ENCODE measurements at places on chromosomes 11 and 22.

- no peak for DNase-seq
Observed at GRCh38 chr11:1968454-1969002, 21.4 kb downstream of the MRPL23 start.

DNA sequence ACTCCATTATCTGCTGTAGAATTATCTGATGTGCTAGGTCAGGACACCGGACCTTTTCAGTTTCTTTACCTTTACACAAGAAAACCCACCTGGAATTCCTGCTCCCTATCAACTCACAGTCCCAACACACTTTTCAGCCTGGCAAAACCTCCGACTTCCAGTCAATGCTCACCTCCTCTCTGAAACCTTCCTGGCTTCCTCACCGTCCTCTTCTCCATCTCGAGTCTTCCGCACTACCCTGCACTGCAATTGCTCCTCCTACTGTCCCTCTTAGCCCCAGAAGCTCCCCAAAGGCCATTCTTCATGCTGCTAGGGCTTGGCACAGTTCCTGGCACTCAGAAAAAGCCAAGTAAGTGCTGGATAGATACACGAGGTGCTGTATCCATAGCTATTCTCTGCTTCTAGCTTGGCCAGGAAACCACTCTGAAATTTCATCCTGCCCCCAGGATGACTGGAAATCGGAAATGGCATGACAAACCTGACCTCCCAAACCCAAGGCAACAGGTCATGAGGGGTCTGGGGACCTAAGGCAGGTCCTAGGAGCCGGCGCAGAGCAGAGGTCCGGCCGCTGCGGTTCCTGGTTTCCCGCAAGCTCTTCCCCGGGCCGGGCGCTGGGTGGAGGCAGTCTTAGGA is 702 bp downstream of the SYN3 start:
- no peak for DNase-seq

DNA sequence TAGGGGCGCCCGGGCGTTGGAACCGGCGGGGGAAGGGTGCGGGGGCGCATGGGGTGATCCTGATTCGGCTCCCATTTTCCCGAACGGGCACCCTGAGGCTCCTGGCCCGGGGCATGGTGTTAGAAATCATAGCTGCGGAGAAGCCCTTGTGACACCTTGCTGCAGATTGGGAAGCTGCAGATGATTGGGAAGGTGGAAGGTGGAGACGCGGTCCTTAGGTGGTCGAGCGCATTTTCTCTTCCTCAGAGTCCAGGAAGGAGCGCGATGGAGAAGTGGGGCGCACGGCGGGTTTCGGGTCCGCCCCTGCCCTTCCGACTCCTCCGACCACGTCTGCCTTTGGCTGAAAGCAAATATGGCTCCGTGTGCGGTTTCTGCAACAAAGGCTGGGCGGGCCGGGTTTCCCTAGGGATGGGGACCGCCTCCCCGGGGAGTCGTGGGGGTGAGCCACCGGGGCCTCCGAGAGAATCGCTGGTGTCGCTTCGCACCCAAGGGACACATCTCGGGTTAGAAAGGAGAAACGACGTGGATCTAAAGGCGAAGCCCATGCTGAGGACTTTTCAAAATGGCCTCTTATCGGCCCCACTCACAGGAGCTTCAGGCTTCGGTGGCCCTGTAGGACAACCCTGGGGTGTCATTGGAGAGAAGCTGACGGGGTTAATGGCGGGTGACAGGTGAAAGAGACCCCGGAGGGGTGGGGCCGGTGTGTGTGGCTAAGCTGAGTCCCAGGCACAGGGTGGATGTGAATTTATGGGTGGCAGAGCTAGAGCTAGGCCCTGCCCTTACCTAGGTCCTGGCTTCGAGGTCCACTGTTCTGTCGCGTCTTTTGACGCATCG is 707 bp upstream of the FTH1 start:
- peak; percentile 23 for DNase-seq

DNA sequence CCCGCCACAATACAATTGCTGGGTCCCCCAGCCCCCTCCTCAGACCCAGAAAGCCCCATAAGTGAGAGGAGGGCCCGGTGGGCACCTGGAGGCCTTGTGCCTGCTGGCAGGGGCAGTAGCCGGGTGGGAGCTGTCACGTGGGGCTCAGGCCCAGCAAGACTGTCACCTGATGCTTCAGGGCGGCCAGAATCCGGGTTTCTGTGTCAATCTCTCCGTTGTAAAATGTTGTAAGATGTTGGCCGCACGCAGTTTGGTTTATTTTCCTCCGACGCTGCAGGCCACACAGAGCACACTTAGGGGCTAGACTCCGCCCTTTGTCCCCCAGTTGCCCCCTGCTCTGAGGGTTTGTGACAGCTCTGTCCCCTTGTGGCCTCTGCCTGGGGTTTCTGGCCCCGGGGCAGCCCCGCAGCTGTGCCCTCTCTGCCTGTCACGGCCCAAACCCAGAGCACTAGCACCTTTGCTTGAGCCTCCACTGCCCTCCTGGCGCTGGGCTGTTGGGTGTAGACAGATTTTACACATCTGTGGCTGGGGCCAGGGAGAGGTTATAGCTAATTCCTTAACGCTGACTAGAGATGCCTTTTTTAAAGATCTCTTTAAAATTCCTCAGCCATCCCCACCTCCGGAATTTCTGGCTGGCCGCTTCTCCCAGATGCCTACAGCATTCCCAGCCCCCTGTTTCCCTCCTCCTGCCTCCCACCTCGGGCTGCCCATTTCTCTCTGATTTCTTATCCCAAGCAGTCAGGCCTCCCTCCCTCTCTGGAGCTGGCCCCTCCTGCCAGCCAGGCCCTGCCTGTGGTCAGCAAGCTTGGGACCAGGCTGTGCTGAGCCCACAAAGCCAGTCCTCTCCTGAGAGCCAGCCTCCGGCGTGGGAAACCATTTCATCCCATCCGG is 3.2 kb upstream of the PRR5 start:
- peak; percentile 96 for DNase-seq

GRCh38 chr11:24944891-24945290 is 448.0 kb downstream of the LUZP2 start:
- no peak for DNase-seq

DNA sequence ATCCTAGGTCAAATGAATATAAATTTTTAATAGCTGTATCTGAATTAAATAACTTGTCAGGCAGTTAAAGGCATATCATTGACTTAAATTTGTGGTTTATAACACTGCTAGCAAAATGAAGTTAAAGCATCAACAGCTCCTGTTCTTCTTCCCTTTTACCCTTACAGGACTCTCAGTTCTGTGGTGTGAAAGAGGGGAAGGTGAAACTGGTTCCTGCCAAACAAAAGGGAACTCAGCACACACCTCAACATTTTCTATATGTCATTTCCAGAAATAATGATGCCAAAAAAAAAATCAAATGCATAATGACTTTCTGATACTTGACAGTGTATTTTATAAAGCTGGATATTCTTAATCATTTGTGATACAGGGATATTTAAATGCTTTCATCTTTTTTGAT is 21.2 kb downstream of the ARL14EP start:
- no peak for DNase-seq

- DNase-seq, result no peak
Observed at GRCh38 chr11:14748090-14748489, 104.5 kb downstream of the PDE3B start.

DNA sequence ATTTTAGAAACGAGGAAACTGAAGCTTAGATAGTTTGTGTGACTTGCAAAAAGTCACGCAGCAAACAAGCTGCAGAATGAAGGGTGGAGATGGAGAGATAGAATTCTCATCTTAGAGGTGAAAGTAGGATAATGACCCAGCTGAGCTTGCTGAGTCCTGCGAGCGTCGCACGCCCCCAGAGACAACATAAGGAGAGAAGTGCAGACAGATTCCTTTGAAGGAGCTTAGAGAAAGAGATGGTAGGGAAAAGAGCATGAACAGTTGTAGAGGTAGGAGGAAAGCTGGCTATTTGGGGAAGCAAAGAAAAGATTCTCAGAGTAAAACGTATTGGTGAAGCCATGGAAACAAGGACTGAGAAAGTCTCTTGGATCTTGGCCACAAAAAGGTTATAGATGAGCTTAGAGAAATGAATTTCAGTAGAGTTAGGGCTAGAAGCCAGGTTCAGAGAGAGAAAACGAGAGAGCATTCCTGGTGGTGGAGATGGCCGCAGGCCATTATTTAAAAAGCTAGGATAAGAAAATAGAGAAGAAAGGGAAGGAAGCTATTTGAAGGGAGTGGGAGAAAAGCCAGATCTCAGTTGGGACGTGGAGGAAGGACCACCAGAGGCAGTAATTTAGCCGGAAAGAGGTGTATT is 44.8 kb downstream of the FAM83F start:
- peak; percentile 60 for DNase-seq

DNA sequence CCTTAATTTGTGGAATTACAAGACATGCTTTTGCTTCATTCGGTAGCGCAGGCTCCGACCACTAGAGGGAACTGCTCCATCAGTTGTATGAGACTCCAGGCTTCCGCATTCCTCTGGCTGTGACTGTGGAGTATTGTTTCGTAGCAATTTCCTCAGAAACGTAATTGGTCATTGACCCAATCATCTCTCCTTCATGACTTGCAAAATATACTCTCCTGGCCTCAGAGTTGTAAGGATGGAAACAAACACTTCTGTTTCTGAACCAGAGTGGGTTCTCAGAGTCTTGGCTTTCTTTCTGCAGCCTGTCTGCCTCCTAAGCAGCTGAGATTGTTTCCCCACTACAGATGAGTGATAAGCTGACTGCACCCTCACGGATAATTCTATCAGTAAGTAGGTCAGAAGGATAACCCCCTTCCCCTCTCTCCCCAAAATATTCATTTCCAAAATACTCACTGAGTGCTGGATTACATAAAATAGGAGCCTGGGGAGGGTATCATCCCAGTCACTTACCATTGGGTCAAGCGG is 146.8 kb upstream of the ZC3H12C start:
- DNase-seq, result peak; percentile 94

DNA sequence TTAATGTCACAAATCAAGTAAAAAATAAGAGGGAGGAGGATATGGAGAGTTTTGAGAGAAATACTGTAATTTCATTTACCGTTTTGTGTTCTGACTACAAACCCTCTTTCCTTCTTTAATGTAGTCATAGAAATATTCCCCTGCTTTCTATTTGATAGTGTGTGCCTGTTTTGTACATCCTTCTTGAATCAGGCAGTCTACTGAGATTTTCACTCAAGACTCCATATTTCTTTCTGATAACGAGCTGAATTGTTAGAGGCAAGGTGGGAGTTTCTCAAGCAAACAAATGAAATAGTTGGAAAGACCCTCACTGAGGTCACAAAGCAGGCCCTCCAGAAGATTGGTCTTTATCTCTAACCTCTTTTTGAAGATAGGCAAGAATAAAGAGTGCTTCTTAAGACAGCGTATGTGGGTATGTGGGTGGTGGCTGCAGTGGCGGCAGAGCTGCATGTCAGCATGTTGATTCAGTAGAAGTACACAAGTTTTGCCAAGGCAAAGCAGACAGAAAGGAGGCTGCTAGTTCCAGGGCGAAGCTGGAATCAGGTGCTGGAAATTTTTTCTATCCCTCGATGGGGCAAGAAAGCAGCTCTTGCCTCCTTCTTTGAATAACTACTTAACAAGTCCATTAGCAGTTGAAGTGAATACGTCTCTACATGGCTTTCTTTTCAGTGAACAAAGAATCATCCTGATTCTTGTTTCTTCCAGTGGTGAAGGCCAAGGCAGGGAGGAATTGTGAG is 164.2 kb downstream of the FAM76B start:
- no peak for DNase-seq

DNA sequence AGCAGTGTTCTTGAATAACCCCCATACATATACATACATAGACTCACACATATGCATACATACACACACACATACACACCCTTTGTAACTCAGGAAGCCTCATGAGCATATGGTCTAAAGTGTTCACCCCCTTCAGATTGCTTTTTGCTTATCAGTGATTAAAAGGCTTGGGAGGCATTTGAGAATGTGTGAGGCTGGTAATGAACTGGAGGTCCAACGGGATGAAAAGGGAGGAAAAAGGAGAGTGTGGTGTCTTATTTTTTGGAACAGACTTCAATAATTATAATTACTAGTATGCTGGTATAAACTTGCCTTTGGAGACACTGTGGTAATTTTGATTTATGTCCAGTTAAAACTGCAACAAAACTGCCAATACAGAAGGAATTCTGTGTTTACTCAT is 124.5 kb downstream of the UVRAG start:
- DNase-seq, result no peak

- DNase-seq, result no peak
Observed at GRCh38 chr11:9947231-9947864, 283.5 kb downstream of the SWAP70 start.

- DNase-seq, result no peak
Observed at GRCh38 chr11:17188675-17189074, 19.1 kb downstream of the PIK3C2A start.

DNA sequence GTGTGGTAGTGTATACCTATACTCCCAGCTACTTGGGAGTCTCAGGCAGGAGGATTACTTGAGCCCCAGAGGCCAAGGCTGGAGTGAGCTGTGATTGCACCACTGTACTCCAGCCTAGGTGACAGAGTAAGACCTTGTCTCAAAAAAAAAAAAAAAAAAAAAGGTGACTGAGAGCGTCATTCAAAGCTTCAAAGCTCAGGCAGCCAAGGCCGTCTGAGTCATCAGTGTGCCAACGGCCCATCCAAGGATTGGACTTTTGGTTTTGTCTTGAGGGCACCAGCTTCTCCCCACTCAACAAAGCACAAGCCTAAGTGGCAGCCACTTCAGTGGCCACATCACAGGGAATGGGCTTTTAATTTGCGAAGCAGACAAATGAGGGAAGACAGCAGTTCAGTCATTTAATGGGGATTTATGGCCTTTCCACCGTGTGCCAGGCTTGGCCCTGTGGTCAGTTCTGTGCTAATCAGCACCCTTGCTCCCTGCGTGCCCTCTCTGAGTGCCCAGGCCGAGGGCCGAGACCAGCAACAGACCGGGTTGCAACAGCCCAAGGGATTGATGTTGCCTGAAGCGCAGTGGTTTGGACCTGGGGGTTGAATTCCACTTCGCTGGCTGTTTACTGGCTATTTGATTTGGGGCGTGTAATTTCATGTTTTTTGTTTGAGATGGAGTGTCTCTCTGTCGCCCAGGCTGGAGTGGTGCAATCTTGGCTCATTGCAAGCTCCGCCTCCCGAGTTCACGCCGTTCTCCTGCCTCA is 30.2 kb upstream of the CRYBB3 start:
- DNase-seq, result no peak

- DNase-seq, result no peak
Observed at GRCh38 chr11:73029403-73029802, 112.7 kb downstream of the FCHSD2 start.

DNA sequence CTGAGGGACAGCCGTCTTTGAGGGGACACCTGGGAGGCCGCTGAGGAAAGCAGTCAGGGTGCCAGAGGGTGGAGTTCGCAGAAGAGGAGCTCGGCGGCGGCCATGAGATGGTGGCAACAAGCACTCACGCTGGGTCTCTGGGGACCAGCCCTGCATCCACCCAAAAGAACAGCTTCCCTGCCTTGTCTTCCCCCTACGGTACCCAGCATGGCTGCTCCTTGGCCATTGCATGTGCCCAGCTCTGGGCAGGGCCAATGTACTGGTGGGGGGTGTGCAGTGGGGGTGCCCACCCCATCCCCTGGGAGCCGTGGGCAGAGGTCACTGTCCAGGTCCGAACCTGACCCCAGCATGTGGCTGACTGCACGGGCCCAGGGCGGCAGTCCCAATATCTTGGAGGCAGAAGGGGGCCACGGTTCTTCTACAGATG is 42.3 kb downstream of the OSBPL5 start:
- DNase-seq, result no peak

Measured in fibroblast of upper back skin (primary cell).